ENCODE measurements at places on chromosomes 2 and 18.

DNA sequence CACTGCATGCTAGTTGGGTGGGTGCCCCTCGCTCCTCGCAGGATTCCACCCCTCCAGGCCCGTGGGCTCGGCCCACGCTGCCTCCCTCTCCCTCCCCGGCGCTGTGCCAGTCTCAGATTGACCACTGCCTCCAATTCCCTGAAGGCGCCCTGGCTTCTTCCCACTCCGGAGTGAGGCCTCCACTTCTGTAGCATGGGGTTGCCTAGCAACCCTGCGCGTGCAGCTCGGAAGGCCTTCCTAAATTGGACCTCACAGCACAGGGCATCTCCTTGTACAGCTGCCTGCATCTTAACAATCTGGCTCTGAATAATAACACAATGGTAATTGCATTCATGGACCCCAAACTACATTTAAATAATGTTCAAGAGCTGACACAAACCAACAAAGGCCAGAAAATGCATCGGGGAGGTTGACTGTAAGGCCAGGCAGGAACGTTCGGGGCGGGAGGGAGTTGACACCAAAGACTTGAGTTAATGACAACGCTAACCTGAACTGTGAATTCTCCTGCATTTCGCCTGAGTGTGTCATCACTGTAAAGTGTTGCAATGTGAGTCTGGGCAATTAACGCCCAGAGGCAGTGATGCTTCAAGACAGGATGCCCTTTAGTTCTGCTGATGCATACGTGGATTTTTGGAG, 222.9 kb downstream of the ZBTB7C start:
- DNase-seq = no peak

- no peak for DNase-seq
Observed at GRCh38 chr18:78742218-78742745, 237.3 kb upstream of the SALL3 start.

- no peak for DNase-seq
Observed at GRCh38 chr2:200810998-200811332, 745 bp upstream of the BZW1 start.

- DNase-seq = no peak
Observed at GRCh38 chr2:177885828-177886466, 186.6 kb downstream of the PDE11A start.

DNA sequence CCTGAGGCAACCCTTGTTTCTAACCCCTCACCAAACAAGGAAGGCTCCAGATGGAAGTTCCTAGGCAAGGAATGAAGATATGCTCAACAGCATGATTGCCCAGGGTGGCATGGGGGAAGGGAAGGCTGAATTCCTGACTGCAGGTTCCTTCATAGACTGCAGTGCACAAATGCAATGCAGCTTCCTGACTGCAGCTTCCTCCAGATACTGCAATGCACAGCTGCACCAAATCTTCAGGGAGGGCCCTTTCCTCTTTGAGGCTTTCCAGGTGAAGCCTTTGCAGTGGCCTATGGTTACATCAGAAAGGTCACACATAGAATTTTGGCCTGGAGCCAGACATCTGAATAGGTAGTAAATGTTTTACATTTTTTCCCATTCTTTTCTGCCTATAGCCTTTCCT, 58.8 kb upstream of the DYNAP start:
- DNase-seq = no peak

DNA sequence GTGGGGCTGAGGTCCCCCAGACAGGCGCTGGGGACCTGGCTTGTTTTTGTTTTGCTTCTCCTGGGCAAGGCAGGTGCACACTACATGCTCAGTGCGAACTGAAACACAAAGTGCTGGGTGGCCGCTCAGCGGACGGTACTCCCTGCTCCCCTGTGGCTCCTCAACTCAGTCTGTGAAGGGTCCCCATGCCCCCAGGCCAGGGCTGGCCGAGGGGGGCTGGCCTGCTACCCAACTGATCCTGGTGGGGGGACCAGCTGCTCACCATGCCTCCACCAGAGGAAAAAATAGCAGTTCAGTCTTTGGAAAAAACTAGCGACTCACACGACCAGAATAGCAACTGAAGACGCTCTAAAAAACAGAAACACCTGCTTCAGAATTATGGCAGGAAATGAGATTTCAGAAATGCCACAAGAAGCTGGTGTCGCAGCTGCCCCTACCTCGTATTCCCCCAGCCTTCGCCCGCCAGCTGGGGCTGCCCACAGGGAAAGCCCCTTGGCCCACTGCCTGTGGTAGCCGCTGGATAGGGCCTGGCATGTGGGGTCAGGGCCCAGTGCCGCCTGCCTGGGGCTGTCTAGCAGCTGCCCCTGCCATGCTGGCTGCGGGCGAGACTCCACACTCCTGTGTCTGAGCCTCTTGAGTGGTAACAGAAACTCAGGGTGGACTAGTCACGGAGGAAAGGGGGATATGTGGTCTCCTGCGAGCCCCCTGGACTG, 43.7 kb downstream of the MEX3C start:
- DNase-seq = no peak

DNA sequence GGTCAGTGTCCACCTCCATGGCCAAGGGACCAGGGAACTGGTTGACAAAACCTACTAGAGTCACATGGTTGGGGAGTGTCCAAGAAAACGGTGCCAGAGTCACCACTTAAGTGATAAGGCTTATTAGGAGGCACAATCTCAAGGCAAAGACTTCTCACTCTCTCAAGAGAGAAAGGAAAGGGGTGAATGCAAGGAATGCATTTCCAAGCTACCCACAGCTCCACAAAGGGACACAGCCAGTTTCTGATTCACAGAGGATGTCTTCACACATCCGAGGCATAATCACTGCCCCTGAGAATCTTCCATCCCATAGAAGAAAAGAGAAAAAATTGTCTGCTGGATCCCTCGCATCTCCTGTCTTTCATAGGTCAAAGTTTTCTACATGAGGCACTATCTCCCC, 269.3 kb downstream of the TNS1 start:
- DNase-seq = no peak

DNA sequence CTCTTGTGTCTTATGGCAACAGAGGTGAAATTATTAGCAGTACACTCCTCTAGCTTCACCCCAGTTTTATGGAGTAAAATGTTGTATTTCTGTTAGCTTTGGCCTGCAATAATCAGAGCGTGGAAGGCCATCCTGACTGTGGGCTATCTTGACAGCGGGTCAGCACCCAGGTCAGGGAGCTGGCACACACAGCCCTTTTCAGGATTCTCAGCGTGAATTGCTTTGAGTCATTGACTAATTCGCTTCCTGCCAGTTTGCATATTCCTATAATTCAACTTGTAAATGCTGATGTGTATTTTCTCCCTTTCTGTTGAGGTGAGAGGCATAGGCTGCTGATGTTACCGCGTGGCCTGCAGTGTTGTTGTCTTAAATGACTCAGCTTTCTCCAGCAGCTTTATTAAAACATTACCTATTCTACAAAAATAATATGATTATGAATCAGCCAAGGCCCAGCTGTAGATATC, 109.6 kb upstream of the EML6 start:
- DNase-seq = no peak

DNA sequence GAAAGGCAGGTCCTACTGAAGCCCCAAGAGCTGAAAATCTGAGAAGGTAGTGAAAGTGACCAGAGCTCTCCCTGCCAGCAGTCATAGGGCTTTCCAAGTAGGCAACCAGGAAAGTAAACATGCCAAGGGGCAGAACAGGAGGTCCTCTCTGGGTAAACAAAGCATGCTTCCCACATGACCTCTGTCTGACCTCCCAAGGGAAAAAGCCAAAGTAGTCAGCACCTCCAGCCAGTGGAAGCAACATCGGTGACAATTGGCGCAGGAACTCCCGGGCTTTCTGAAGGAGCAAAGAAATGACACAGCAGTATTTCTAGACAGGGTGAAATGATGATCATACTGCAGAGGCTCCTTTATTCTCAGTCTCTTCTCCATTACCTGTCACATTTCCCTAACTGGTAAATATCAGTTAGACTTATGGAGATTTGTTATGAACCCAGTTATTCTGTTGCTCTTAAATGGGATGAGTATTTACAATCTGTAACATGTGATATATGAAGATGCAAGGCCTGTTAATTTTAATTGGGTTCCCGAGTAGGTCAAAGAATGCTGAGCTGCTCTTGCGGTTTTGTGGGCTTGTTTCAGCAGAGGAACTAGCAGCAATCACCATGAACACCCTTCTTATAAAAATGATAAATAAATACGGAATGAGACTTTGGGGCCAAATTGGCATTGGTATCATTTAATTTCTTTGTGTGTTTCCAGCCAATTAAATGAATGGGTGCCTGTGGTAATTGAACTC, 321.0 kb downstream of the RND3 start:
- no peak for DNase-seq

DNA sequence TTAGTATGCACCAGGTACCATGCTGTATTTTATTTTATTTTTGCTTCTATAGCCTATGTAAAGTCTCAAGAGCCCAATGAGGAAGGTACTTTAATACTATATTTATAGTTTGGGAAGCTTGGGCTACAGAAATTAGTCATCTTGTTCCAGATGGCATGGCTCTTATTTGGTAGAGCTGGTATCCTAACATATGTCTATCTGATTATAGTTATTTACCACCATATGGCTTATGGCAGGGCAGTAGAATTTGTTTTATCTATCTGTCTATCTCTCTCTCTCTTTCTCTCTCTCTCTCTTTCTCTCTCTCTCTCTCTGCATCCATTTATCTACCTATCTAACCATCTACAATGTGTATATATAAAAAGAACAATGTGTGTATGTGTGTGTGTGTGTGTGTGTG, 1293.7 kb upstream of the SLC39A10 start:
- DNase-seq = no peak

- DNase-seq = no peak
Observed at GRCh38 chr2:200086911-200087310, 131.5 kb downstream of the MAIP1 start.

DNA sequence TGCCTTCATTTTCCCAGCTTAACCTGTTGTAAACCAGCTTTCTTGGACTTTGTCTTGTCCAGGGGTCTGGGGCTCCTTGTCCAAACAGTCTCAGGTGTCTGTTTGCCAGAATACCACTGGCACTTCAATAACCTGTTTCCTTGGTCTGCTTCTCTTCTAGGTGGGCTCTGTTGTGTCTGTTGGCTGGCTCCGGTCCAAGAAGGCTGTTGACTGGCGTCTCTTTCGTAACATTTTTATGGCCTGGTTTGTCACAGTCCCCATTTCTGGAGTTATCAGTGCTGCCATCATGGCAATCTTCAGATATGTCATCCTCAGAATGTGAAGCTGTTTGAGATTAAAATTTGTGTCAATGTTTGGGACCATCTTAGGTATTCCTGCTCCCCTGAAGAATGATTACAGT, 17.0 kb downstream of the SLC20A1 start:
- no peak for DNase-seq

DNA sequence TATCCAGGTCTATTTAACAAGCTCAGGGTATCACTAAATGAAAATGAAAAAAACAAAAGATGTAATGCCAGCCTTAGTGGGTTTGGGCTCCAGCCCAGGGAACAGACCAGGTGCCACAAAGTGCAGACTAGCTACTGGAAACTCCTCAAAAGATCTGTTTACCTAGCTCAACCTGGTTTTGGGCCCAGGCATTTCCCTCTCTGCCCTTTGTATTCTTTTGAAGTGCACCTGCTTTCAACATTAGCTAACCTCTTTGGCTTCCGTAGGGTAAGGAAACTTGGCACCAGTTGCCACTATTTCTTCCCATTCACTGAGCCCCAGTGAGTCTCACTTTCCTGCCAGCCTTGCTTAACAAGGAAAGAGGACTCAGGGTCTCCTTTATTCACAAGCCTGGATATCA, 123.6 kb upstream of the CDCA7 start:
- DNase-seq = no peak

DNA sequence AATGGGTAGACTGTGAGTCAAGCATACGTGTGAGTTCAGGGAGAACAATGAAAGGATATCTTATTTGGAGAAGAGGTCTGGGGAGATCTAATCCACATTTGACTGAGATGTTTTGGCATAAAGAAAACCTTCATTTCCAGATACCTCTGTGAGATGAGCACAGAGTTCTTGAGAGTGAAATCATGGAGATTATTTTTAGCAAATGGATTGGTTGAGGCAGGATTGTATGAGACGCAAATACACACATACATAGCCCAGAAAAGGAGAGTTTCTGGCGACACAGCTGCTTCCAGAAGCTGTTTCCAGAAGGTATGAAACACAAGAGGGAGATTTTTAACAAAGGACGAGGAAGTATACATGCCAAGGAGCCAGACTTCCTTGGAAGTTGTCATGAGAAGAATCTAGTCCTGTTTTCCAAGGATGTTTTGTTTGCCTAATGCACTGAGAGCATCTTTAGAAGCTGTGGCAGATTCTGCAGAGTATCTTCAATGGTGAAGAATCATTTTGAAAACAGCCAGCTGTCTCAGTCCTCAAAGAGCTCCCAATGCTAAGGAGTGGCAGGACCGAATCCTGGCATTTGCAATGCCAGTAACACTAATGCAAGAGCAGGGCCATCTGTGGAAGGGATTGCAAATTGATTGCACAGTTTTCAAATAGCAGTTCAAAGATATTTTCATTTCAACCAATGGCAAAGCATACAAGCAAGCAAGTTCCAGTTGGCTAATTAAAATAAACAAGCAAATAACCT, 177.2 kb downstream of the SETBP1 start:
- no peak for DNase-seq

- no peak for DNase-seq
Observed at GRCh38 chr2:61178603-61179545, 16.9 kb downstream of the C2orf74 start.

GRCh38 chr2:7826656-7827055, 855.2 kb upstream of the ID2 start:
- no peak for DNase-seq

- DNase-seq = no peak
Observed at GRCh38 chr2:190891889-190892288, 11.3 kb downstream of the GLS start.

DNA sequence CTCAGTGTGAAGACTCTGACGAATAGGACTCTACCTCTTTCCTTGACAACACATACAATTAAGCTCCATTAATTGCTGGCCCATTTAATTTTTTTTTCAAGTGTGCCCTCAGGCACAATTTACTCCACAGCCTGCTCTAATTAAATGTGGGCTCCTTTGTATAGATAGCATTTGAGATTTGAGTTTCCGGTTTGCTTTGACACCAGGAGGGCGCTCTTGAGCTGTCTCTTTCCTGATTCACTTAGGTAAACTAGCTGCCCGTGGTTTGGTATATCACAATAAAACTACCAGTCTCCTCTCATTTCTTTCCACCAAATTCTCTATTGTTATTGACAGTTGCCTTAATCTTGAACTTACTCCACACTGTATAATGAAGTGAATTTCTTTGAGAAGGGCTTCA, 666.0 kb downstream of the DSC3 start:
- DNase-seq = no peak
